T-helper 22 cell (primary cell): ENCODE measurements at places on chromosomes 2 and 18.

DNA sequence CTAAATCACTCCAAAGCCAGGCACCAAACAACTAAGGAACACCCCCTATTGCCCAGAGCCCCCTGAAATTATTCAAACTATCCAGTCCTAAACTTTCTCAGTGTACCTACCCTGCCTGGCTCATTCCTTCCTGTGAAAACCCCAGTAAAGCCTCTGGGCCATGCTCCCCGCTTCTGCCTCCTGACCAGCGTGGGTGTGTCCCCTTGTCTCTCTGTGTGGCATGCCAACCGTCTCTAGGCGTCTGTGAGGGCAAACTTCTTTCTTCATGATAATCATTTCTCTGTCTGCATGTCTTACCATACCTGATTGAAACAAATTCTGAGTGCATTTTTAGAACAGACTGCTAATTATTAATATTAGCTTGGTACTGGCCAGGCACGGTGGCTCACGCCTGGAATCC, 109.0 kb upstream of the MSH2 start:
- DNase-seq, result no peak

DNA sequence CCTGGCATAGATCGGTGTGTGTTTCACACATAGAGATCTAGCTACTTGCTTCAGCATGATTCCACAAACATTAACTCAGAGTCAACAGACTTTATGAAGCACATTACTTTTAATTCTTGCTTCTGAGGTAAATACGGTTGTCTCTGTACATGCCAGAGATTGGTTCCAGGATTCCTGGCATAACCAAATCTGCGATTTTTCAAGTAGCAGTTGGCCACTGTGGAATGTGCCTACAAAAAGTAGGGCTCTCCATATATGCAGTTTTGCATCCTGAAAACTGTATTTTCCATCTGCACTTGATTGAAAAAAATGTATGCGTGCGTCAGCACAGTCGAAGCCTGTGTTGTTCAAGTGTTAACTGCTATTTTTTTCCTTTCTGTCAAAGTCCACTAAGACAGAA, 85.0 kb downstream of the ZAP70 start:
- DNase-seq, result no peak

DNA sequence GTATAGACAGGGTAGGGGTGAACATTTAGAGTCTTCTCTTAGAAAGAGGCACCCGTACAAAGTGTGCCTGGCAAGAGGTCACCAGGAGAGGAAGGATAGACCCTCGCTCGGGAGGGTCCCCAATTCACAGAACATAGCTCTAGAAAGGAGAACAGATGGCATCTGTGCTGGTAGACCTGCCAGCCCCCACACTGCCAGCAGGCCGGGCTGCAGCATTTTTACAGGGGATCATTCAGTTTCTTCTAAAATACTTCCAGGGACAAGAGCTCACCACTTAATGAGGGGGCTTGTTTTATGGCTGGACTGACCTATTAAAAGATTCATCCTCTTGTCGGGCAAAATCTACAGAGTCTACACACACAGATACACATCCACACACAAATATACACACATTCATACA, 149.9 kb downstream of the SEPTIN10 start:
- no peak for DNase-seq

DNA sequence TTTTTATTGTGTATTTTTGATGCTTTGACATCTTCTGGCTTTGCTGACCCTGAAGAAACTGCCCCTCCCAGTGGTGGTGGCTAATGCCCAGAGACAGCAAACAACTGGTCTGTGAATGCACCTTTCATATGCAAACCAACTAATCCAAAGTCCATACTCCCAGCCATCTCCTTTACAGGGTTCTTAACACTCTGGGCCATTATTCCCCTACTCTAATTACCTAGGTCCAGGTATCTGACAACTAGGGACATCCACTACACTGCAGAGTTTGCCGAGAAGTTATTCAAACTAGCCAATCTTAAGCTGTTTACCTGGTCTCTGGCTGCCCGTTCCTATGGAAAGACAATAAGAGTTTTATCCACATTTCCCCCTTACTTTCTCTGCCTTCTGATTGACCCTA, 73.6 kb downstream of the FSHR start:
- no peak for DNase-seq

GRCh38 chr2:24225499-24226242, 50.8 kb downstream of the FAM228A start:
- no peak for DNase-seq

DNA sequence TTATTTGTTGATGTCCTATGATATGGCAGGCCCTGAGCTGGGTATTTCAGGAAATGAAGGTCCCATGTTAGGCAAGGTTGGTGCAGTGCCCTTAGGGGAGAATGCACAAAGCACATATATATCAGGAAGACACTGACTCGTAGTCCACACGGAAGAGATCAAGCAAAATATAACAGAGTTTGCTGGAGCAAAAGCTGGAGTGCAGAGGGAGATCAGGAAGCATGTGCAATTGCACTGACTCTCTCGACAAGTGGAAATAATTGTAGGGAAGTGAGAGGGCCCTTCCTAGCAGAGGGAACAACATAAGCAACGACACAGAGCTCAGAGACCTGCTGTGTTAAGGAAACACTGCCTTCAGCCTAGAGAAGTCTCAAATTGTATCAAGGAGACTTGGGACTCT, 4.2 kb downstream of the ZNF385B start:
- no peak for DNase-seq

DNA sequence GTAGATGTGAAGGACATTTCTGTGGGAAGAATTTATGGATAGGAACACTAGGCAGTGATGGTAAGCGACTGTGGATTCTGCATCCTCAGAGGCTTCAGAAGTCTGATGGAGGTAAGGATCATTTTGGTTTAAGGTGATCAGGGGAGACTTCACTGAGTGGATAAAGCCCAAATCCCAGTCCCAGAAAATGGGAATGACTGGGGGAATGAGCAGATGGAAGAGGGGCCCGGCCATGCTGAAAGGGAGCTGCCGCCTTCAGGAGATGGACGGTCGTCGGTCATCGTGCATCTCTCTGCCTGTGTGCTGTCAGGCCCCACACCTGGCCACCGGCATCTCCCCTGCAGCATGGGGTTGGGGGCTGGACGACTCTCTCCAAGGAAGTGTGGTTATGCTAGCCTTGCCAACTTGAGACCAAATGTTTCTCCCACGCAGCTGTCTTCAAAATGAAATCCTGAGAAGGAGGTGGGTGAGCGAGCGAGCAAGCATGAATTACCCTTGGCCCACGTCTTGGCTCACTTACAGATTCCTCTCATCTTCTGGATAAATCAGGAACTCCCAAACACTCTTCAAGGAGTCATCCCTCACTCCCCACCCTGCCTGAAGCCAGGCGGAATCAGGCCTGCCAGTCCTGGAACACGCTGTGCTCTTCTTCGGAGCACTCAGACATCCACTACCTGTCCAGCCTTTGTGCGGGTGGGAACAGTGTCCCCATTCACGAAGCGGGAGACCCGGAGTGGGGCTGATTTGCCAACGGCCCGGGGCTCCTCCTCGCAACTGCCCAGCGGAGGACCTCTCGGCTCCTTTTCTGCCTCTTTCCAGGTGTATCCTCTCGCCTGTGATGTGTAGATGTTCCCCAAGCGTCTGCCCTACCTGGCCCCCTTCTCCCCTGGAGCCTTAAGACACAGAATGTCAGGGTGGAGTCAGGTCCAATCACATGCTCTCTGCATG, 85.6 kb downstream of the PRKCE start:
- no peak for DNase-seq

GRCh38 chr18:80197528-80197927, 49.8 kb downstream of the PARD6G start:
- DNase-seq, result no peak

GRCh38 chr2:117714745-117715417, 99.6 kb upstream of the DDX18 start:
- DNase-seq, result no peak

DNA sequence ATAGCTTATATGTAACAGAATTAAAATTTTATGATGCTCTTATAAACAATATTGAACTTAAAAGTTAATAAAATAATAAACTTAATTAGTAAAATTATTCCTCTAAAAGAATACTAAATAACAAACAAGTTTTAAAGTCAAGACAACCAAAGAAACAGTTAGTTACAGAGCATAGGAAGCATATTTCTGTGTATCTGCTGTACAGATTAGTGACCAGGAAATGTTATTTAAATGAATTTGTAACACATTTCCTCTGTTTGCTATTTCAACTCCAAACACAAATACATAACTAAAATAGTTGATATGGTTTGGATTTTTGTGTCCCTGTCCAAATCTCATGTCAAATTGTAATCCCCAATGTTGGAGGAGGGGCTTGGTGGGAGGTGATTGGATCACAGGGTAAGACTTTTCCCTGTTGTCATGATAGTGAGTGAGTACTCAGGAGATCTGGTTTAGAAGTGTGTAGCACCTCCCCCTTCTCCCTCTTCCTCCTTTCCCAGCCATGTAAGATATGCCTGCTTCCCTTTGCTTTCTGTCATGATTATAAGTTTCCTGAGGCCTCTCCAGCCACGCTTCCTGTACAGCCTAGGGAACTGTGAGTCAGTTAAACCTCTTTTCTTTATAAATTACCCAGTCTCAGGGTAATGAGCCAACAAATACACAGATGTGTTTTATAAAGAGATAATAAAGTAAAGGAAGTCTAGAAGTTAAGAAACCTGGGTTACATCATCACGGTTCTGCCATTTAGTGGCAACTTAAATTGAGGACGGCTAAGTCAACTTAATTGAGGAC, 51.8 kb downstream of the ROCK2 start:
- no peak for DNase-seq

DNA sequence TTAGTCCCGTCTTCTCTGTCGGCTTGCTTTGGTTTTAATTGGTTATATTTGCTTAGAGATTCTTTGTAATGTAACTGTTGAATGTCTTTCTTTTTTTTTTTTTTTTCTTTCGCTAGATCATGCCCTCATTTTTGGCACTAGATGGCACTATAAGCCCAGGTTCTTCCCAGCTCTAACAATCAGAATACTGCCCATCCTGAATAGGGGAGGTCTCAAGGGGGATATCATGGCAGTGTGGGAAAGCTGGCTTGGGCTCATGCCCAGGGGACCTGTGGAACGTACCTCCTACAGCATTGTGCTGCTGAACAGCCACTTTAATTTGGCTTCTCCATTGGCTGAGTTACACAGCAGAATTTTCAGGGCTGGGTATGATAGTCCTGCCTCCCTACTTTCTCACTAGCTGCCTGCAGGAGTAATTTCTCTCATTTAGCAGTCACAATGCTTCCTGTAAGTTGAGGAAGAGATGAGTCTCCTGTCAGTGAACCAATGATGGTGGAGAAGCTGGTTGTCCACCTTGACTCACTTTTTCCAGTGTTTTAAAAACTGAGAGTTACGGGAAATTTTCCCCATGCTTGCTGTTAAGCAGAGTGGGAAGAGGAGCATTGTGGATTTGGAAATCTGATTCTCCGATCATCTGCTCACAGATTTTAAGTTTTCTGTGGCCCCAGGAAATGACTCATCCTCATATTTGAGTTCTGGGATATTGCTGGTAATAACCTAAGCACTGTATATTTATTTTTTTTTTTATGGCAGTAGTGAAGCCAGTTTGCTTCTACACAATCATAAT, 47.2 kb downstream of the RAD51AP2 start:
- no peak for DNase-seq

GRCh38 chr18:75966431-75966830, 528.6 kb downstream of the ZNF516 start:
- no peak for DNase-seq

- DNase-seq, result no peak
Observed at GRCh38 chr2:48341551-48342133, 188.3 kb upstream of the STON1 start.

DNA sequence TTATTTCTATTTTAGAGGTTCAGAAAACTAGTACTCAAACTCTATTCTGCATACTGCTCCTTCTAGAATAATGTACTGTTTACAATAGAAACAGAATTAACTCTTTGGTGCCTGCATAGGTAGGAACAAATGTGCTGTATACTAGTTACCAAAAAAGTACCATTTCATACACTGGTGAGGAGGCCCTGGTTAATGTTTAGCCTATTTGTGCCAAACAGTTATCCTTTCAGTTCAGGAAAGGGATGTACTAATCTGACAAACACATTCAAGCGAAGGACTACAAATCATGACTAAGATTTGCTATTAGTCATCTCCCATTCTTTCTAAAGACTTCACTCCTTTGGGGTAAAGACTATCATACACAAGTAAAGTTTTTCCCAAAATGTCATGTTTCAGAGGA, 47.4 kb downstream of the EXOC6B start:
- no peak for DNase-seq

DNA sequence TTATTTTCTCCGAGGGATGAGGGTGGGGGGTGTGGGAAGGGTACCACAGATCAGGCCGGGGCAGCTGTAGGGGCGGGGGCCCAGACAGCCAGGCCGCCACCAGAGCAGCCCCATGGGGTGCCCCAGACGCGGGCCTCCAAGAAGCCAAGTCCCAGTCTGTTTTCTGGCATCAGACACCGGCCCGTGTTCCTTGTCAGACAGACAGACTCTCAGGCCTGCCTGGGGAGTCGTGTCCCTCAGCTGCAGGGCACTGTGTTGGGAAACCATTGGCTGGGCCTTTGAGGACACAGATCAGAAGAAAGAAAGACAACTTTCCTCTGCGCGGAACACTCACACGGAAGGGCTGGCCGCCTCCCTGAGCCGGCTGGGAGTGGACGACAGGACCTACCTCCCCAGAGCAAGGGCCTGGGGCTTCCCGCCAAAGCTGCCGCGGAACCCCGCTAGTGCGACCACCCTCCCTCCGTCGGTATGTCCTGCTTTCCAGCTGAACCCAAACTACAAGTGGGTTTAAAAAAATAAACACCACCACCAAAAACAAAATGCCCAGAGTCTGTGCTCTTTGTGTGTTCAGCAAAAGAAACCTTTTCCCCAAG, 88.0 kb downstream of the SMAD7 start:
- no peak for DNase-seq

GRCh38 chr18:62690236-62690815, 25.0 kb upstream of the PHLPP1 start:
- no peak for DNase-seq

DNA sequence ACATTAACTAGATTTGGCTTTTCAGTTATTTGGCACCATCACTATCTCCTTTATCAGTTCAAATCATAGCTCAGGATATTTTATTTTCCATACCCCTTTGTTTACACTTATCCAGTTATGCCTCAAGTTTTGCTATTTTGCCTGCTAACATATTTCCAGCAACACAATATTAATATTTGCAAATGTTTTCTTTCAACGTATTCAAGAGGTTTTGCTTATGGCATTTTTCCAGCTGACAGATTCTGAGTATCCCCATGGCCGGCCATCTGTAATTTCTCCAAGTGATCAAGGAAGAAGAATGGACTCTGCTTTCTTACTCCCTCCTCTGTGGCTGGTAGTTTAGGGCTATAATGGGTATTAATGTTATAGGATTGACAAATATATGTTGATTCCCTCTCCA, 49.4 kb downstream of the RND3 start:
- DNase-seq, result no peak

- DNase-seq, result no peak
Observed at GRCh38 chr18:79107886-79108285, 38.7 kb downstream of the ATP9B start.
